Stimulated activated CD8-positive, alpha-beta memory T cell treated with anti-CD3 and anti-CD28 coated beads, Interleukin-7, amount 100 ng/mL, for 1 hour (primary cell): ENCODE measurements at places on chromosomes 7 and 10.

DNA sequence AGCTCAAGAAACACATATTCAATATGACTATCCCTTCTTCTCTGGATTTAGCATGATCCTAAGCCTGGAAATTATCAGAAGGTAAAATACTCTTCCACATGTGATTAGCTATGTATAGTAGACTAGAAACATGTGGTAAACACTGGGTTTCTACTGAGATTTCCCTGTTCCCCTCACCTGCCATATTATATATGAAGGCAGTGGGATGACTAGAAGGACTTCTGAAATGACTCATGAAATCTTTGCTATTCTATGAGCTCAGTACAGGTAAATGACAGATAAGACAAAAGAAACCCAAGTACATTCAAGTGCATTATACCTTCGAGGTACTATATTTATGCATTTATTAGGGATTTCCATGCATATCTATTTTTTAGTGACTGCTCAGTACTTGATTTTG, 152.9 kb downstream of the DNAJB9 start:
- DNase-seq, result no peak

DNA sequence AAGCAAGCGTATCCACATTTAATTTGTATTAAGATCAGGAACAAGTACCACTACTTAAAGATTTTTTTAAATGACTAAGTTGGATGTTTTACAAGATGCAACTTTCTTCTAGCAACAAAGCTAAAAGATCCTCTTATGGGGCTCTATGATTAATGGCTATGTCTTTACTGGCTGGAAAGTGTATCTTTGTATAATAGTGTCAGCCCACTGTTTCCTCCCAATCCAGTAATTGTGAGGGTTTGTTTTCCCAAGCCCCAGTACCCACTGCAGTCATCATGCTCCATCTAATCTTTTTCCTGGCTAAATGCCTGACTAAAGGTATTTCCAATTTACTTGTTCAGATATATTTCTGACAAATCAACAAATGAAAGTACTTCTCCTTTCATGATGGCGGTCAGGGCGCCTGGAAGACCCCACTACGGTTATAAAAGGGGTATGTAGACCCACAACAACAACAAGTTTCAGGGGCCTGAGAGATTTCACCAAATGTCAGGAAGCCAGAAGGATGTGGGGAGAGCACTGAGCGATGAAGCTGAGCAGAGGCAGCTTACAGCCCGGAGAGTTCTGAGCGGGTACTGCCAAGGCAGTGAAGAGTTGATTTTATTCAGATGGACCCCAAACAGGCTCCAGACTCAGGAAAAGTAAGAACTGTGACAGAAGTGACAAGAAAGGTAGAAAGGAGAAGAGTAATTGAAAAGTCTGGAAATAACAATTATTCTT, 222.6 kb upstream of the KLF14 start:
- no peak for DNase-seq

DNA sequence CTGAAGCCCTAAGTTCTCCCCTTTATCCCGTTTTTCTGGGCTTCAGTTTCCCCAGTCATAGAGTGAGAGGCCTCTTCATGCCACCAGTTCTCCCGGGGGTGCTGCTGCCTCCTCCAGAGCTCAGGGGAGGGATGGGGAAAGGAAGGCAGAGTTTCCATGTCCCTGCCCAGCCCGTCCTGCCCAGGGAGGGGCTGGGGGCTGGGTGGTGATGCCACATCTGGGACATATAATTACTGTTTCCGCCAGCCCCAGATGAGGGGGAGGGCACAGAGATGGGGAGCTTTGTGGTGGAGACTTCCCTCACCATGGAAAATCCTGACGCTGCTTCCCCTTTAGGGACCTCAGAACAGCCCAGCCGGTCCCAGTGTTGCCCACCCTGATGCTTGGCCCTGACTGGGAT, 4.1 kb downstream of the AQP1 start:
- DNase-seq, result no peak

GRCh38 chr7:1704811-1705738, 35.0 kb downstream of the ELFN1 start:
- no peak for DNase-seq

GRCh38 chr10:129702605-129703004, 235.6 kb downstream of the MGMT start:
- no peak for DNase-seq

GRCh38 chr7:93835702-93836101, 54.9 kb downstream of the TFPI2 start:
- DNase-seq, result no peak

- no peak for DNase-seq
Measured at GRCh38 chr7:151244841-151245346, 3.6 kb downstream of the SMARCD3 start.

DNA sequence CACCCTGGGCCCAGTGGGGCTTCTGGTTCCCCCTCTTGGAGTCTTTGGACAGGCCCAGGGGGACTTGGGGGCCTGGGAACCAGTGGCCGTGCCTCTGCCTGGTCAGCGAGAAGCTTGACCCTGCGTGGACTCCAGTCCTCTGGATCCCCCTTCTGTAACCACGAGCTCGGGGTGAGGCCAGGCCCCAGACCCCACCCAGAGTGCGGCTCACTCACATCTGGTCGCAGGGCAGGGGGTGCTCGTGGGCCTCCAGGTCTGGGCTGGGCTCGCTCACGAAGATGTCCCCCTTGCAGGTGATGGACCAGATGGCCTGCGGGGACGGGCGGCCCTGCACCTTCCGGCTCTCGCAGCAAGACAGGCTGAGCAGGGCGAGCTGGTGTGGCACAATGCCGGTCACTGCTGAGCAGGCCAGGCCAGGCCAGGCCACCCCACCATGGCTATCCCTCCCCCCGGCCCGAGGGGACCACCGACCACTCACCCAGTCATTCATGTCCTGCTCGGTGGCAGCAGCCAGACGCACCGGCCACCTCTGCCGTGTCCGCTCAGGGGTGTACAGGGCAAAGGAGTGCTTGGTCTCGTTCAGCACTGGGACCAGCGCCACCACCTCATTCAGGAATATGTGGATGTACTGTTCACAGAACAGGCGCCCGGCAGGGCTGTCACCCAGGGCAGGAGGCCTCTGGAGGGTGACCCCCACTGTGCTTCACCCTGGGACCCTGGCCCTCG, 19.7 kb downstream of the BHLHA15 start:
- DNase-seq, result no peak

DNA sequence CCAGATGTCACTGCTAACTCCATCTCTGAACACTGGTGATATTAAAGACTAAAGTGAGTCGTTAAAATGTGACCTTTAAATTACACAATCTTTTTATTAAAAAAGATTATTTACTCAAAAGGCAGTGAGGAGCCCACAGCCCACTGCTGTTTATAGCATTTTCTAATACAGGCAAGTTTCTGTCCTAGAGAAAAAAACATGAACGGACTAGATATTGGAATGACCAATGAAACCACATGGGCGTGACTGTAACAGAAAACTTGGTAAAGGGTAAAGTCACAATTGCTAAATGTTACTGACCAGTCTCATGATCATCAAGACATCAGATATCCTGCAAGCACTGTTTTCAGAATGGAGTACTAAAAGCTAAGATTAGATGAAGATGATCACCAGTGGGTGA, 78.7 kb downstream of the FEZF1 start:
- DNase-seq, result no peak

DNA sequence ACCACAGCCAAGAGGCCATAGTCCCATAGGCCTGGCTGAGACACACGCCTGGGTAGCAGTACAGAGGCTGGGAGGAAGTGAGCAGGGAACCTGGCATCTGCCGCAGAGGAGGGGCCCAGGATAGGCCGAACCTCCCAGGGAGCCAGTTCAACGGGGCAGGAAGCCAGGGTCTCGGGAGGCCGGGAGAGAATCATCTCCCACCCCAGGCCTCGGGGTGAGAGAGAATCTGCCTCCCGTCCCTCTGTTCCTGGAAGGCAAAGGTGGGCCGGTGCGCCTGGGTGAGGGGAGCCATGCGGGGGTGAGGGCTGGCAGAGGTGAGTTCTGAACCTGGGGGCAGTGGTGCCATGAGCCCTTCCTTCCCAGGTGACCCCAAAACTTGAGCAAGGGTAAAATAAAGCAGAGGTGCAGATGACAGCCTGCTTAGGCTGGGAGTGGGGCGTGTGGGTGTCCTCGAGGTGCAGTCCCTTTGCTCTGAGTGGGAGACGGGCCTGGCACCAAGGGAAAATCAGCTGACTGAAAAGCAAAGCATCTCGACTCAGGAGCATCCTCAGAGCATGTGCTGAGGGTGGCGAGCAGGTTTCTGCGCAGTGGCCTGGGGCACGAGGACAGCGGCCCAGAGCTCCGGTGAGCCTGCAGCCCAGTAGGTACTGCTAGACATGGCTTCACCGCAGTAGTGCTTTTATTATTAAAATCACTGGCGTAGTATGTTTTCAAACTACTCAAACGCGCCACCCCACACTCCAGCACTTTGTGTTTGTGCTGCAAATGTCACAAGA, 15.5 kb downstream of the AGAP3 start:
- no peak for DNase-seq
